ENCODE measurements at places on chromosomes 1 and 21.

- DNase-seq = no peak
These were observed 14.3 kb downstream of the HTR6 start for GRCh38 chr1:19678931-19679453.

DNA sequence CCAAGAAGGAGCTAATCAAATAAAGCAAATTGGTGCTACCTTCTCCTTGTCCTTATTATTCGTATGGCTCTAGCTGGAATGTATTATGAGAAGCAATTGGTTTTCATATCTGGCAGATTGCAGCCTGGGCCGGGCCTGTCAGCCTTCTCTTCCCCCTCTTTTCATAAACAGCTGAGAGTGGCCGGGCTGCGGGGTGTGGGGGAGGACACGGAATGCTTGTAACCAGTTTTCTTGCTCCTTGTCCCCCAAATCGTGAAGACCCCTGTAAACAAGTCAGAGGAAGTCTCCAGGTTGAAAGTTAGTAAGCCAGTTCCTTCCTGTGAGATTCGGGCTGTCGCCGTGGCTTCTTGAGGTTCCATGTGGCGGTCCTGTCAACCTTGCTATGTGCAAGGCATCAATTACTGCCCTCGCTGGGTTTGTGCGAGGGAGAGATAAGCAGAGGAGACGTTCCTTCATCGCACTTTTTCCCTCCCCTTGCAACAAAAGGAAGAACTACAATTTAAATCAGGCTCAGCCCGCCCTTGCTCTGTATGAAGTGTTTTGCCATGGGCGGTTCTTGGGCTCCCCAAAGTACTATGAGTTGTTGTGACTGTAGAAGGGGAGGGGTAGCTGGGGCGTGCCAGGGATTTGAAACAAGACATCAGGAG, 450.7 kb downstream of the CAMTA1 start:
- no peak for DNase-seq

- DNase-seq = no peak
These were observed 128.8 kb downstream of the KIAA0319L start for GRCh38 chr1:35428360-35428759.

- no peak for DNase-seq
These were observed 51.4 kb downstream of the GRIK1 start for GRCh38 chr21:29888437-29888836.

DNA sequence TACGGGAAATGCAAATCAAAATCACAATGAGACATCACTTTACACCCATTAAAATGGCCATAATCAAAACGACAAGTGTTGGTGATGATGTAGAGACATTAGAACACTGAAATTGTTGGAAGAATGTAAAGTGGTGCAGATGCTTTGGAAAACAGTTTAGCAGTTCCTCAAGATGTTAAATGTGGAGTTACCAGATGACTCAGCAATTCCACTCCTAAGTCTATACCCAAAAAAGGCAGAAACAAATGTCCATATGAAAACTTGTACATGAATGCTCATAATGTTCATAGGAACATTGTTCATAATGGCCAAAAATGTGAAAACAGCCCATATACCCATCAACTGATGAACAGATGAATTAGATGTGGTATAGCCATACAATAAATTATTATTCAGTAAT, 267.4 kb downstream of the KCNH1 start:
- no peak for DNase-seq

DNA sequence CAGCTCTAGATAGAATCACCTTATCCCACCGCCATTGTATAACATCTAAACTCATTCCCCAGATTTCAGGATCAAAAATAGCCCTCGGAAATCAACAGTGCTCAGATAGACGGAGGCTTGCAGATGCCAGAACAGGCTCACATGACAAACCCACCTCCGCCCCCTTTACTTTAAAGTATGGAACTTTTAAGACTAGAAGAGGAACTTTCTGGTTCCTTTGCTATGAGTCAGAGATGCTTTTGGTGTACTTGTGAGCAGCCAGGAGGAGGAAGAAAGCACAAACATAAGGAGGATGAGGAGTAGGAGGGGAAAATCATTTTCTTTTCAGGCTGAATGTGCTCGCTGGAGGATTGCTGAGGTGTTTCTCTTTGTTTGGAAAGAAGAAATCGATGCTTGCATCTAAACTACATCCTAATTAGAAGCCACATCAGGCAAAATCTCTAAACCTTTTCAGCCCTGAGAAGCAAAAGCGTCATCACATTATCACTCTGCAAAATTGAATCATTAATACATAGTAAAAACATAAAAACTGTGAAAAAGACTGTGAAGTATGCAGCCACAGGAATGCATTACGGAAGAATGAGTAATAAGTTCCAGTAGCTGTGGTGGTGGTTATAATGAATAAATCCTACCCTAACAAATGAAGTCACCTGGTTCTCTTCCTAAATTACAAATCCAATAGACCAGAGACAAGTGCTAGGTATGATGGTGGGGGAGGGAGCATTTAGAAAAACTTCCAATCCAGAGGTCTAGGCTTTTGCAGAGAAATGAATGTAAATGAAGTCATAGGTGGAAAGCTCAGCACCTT, 251.3 kb downstream of the KCNH1 start:
- DNase-seq = no peak

GRCh38 chr1:226939438-226940028, 561 bp upstream of the COQ8A start:
- DNase-seq = no peak

GRCh38 chr1:1298861-1299685, 8.7 kb downstream of the ACAP3 start:
- no peak for DNase-seq

- DNase-seq = no peak
These were observed 20.5 kb downstream of the COL6A1 start for GRCh38 chr21:46001821-46002681.

GRCh38 chr21:40402884-40403582, 443.9 kb downstream of the DSCAM start:
- DNase-seq = no peak

- no peak for DNase-seq
These were observed 10.2 kb upstream of the OR10J4 start for GRCh38 chr1:159421821-159422220.

DNA sequence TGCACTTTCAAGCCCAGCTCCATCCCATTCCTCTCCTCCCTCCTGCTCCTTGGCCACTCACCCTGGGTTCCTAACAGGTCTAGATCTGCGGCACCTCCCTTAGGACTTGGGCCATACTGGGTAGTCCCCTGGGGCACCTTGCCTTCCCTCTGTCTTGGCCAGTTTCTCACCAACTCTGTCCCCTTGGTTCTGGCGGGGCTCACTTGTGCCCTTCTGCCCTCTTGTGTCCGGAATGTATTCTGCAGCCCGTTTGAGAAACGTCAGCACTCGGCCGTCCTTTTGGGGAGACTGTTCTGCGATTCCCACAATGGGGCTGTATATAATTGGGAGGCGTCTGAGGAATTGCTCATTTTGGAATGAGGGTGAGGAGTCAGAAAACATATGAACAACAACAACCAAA, 162.4 kb downstream of the ZSCAN20 start:
- DNase-seq = no peak

DNA sequence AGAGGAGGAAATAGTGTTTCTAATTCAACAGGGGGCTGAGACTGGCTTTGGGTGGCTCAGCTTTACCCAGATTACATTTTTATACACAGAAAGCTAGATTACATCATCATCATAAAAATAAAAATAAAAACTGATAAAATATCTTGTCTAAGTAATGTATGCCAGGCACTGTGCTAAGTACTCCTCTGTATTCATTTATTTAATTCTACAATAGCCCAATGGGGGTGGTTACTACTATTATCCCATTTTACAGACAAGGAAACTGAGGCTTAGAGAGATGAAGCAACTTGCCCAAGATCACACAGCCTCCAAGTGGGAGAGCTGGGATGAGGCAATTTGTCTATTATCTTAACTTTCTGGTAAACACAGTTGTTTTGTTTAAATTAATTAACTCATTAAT, 62.3 kb upstream of the ECE1 start:
- no peak for DNase-seq

GRCh38 chr21:40165773-40166070, 298.5 kb downstream of the PCP4 start:
- no peak for DNase-seq

DNA sequence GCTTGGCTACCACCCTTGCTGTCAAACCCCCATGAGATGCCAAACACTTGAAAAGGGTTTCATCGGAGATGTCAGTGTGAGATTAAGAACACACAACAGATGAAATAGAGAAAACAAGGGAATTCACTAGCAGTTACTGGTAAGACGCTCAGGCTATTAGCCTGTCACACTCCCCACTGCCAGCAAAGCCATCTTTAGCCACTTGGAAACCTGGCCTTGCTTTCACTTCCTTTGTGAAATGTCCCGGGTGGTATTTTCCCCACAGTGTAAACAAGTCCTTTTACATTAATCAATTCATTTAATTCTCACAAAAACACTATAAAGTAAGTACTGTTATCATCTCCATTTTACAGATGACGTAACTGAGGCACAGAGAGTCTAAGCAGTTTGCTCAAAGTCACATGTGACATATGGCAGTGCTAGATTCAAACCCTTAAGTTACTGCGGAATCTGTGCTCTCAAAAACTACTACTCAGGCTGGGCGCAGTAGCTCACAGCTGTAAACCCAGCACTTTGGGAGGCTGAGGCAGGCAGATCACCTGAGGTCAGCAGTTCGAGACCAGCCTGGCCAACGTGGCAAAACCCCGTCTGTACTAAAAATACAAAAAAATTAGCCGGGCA, 32.7 kb upstream of the KHDRBS1 start:
- no peak for DNase-seq

GRCh38 chr1:75130865-75131564, 3.2 kb upstream of the LHX8 start:
- DNase-seq = no peak

- no peak for DNase-seq
These were observed 107.4 kb downstream of the GIPC2 start for GRCh38 chr1:78153092-78153736.

DNA sequence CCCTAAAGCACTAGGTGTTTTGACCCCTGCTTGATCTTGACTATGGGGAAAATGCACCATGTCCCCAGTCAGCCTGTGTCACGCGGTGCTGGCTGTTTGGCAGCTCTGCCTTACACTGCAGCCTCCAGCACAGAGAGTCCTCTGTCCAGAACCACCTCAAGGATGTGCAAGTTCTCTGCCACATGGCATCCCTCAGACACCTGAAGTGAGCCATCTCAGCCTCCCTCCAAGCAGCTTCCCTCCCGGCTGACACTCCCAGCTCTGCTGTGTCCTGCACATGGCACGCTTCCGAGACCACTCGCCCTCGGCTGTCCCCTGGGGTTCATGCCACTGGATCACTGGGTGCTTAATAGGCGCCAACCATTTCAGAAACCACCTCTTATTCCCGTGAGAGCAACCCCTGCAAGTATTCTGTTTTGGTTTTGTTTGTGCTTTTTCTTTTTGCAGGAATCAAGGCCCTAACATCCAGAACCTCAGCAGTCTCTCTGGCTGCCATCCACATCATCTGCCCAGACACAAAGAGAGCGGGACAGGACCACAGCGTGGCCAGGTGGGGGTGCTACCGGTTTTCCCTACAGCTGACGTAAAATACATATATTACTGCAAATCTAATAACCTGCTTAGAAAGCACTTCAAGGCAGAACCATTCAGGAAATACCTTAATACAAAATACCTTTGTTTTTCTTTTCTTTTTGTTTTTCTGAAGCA, 45.7 kb downstream of the CAPZB start:
- DNase-seq = no peak
